ENCODE measurements at places on chromosomes 5 and 9.

GRCh38 chr9:117178596-117179375 lies 236.1 kb downstream of the ASTN2 start:
- DNase-seq, result no peak

- DNase-seq, result no peak
Observed at GRCh38 chr5:120818128-120818527, 354.0 kb downstream of the PRR16 start.

DNA sequence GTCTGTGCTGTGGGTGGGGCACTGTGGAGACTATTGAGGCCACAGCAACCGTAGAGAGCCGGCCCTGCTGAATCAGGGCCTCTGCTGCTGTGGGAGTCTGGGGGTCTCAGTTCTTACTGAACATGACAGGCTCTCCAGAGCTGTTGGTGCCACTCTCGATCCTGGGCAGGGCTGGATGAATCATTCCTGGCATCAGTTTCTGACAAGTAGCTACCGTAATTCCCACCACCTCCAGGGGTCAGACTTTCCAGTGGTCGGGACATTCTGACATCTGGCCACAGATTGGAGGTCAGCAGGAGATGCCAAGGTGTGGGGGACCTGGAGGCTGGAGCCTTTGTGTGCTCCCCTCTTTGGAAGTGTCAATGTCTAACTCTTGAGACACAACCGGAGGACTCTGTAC lies 188.4 kb downstream of the IRX2 start:
- no peak for DNase-seq

- no peak for DNase-seq
Observed at GRCh38 chr9:27529316-27530278, at the start of gene MOB3B. Gene MOB3B, minus strand, starts transcription at chr9:27529814. Its CDS starts 74,264 bp downstream, at chr9:27455550.

GRCh38 chr9:86902586-86902985 lies 44.7 kb downstream of the GAS1 start:
- DNase-seq, result no peak

DNA sequence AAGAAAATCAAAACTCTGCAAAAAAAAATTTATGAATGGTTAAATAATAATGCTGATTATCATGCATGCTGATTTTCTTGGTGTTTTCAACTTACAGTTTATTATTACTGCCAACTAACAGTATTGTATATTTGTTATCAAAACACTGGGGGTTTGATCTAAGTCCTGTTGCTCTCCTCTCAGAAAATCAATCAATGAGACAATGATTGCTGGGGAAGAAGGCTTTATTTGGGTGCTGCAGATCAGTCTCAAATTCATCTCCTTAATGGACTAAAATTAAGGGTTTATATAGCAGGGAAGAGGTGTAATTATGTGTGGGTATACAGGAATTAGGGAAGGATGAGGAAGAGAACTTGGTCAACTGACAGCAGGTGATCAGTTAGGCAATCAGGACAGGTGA lies 565.5 kb upstream of the CDH6 start:
- no peak for DNase-seq

GRCh38 chr5:180495991-180496741 lies 2.0 kb downstream of the CNOT6 start:
- no peak for DNase-seq

DNA sequence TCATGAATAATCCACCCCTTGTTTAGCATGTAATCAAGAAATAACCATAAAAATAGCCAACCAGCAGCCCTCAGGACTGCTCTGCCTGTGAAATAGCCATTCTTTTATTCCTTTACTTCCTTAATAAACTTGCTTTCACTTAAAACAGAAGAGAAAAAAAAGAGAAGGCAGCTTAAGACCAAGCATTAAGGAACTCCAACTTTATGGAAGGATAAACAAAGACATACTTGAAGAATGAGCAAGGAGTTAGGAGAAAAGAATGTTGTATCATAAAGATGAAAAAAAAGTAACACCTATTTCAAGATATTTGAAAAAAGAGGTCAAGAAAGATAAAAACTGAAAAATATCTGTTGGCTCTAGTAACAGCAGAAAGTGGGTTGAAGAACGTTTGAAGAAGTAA lies 107.6 kb downstream of the RNF180 start:
- DNase-seq, result no peak

DNA sequence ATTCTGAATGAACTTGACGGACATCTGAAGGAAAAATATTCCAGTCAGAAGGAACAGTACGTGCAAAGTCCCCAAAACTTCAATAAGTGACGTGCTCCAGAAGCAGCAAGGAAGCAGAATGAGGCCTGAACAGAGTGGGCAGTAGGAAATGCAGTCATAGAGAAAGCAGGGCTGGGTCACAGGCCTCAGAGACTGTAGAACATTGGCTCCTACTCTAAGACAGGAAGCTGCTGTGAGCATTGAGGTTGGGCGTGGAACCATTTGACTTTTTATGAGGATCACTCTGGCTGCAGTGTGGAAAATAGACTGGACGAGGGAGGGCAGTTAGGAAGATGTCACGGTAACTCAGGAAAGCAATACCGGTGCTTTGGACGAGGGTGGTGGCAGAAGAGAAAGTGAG lies 64.0 kb downstream of the DOCK8 start:
- no peak for DNase-seq

DNA sequence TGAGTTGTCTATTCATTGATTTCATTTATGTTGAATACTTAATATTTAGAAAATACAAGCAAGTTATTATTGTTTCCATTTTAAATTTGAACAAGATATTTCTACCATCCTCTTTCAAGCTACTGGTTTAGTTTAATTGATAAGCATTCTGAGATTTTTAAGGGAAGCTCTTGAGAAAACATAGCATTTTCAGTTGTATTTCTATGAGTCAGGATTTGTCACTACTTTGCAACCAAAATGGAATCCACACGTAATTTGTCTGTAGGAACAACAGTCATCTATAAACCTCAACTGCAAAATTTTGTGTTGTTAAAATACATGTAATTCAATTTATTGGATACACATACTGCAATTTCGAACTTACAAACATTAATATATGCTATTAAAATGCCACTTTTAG lies 74.0 kb downstream of the PRR16 start:
- DNase-seq, result no peak

DNA sequence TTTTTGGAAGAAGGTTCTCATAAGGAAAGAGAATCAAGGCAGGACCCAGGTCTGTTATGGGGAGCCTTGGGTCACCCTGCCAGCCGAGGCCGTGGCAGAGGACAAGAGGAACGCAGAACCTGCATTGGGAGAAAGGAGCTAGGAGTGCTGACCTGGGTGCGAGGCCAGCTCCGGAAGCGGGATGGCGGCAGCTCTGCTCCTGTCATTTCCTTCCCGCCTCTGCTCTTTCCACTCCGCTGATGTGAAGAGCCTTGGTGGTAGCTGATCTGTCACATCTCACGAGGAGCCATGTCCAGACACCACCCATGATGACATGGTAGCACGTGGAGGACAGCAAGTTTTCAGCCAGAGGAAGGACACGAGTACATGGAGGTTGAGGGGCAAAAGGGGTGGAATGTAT lies 109.5 kb upstream of the COL5A1 start:
- no peak for DNase-seq

GRCh38 chr9:3957306-3957705 lies 342.6 kb downstream of the GLIS3 start:
- DNase-seq, result no peak

- DNase-seq, result no peak
Observed at GRCh38 chr5:32170303-32171151, 3.6 kb downstream of the GOLPH3 start.

DNA sequence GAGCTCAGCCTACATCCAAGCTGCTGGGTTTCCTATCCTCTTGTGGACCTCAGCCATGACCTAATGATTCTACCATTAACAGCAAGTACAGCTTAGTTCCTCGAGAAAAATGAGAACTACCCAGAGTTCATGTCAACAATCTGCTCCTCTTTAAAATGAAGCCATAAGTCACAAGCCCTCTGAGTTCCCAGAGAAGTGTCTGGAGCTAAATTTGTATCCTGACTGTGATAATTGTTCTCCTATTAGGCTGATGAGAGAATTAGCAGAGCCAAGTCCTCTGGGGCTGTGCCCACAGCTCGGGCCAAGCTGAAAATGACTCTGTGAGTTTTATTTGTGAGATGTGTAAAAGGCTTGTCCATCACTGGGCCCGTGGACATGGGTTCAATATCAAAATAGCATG lies 145.1 kb upstream of the SMIM23 start:
- no peak for DNase-seq

DNA sequence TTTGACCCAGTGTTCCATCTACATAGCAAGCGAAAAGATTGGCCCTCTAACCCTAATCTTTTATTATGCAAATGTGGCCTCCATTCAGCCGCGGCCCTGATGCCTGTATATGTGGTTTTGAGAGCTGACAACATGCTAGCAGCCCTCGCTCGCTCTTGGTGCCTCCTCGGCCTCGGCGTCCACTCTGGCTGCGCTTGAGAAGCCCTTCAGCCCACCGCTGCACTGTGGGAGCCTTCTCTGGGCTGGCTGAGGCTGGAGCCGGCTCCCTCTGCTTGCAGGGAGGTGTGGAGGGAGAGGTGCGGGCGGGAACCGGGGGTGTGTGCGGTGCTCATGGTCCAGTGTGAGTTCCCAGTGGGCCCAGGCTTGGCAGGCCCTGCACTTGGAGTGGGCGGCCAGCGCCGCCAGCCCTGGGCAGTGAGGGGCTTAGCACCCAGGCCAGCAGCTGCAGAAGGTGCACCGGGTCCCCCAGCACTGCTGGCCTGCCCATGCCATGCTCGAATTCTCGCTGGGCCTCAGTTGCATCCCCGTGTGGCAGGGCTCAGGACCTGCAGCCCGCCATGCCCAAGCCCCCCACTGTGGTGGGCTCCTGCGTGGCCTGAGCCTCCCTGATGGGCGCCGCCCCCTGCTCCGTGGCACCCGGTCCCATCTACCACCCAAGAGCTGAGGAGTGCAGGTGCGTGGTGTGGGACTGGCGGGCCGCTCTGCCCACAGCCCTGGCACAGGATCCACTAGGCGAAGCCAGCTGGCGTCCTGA lies 757.5 kb upstream of the CTNND2 start:
- no peak for DNase-seq

GRCh38 chr9:38084556-38084880 lies 15.5 kb upstream of the SHB start:
- DNase-seq, result no peak

DNA sequence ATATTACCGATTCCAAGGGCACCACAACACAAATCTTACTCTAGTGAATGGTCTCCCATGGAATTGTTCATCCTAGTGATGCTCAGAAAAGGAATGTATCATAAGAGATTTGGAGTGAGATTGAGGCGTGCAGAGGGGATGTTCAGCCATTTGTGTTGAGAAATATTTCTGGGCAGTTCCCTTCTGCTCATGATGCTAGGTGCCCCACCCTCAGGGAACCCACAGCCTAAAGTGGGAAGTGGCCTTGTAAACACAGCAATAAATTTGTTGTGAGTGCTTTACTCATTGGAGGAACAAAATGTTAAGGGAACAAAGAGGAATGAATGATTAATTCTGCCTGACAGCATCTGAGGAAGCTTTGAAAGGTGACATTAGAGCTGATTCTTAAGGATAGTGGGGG lies 129.9 kb downstream of the TLE4 start:
- DNase-seq, result no peak

DNA sequence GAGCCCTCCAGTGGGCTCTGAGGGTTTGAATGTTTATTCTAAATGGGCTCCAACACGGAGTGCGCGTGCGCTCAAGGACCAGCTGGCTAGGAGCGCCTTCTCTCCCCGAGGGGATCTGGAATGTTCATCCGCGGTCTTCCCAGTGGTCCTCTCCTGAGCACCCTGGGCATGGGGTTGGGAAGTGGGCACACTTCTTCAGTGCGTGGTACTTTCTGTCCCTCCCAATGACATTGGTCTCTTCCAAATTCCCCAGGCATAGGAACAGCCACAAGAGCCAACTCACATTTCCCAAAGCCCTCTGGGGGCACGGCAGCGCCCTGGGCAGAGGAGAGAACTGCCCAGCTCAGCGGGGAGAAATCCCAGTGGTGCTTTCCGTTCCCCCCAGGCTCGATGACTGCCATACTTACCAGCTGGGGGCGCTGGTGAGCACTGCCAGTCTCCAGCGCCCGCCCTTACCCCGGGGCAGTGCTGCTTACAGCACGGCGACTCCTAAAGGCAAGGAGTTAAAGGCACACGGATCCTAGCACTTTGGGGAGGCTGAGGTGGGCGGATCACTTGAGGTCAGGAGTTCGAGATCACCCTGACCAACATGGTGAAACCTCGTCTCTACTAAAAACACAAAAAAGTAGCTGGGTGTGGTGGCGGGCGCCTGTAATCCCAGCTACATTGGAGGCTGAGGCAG lies 29.9 kb upstream of the OBP2B start:
- DNase-seq, result no peak

- DNase-seq, result no peak
Observed at GRCh38 chr9:108673386-108673785, 182.4 kb downstream of the ACTL7B start.

DNA sequence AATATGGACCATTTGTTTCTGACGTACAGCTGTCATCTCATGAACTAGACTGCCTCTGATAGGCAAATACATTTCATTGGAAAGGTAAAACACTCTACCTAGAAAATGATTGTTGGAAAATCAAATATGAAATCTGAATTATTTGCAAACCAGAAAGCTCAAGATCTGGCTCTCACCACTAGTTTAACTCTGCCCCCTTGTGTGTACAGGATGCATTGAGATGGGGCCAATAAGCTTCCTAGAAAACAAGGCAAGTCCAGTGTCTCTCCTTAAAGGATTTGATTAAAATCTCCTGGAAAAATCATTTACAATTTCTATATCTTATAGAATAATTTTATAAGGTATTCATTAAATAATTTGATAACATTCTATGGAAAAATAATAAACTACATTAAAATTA lies 311.9 kb upstream of the ANKH start:
- no peak for DNase-seq

GRCh38 chr5:131280417-131280816 lies 16.6 kb downstream of the CDC42SE2 start:
- no peak for DNase-seq

GRCh38 chr9:81724242-81724889 lies 35.0 kb upstream of the TLE1 start:
- DNase-seq, result no peak

Measured in NCI-H1436 treated with DMSO at 0.1 percent for 48 hours (cell line).